NCI-H446 treated with DMSO at 0.1 percent for 48 hours (cell line): ENCODE measurements at places on chromosomes 5 and 9.

DNA sequence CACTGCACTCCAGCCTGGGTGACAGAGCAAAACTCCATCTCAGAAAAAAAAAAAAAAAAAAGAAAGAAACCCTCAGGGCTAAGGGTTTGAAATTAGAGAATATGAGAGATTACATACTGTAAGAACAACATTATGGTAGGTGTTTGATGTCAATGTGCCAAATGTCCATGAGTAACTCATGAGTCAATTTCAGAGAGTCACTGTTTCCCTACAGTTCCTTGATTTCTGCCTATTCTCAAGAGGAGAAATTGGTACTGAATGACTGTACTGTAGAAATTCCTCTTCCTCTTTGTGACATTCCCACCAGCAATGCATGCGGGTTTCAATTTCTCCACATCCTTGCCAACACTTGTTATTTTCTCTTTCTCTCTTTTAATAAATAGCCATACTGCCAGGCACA, 35.2 kb downstream of the MARVELD2 start:
- no peak for DNase-seq

GRCh38 chr9:21519855-21520434, 37.8 kb upstream of the IFNE start:
- no peak for DNase-seq

GRCh38 chr5:137596941-137597340, 97.8 kb upstream of the SPOCK1 start:
- no peak for DNase-seq

- no peak for DNase-seq
Measured at GRCh38 chr9:112332977-112333638, at the start of gene PTBP3. Gene PTBP3, minus strand, starts transcription at chr9:112333619. Its CDS starts 35,754 bp downstream, at chr9:112297865.

- no peak for DNase-seq
Measured at GRCh38 chr5:138554143-138554542, 11.1 kb upstream of the ETF1 start.

- DNase-seq = no peak
Measured at GRCh38 chr5:81214848-81215247, 18.3 kb upstream of the CKMT2 start.

GRCh38 chr5:39648848-39649227, 224.1 kb upstream of the DAB2 start:
- no peak for DNase-seq

DNA sequence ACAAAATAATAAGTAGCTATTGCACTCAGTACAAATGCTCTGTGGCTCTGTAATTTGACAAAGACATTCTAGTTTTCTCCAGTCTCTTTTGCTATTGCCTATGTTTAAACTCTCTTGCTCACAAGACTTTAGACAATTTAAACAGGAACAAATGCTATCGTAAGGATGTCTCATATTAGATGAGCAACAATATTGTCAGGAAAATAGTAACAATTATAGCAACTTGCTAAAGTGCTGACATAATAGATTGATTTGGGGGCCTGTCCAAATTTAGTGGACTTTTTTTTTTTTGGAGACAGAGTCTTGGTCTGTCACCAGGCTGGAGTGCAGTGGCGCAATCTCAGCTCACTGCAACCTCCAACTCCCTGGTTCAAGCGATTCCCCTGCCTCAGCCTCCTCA, 11.8 kb downstream of the KIF2A start:
- DNase-seq = no peak

DNA sequence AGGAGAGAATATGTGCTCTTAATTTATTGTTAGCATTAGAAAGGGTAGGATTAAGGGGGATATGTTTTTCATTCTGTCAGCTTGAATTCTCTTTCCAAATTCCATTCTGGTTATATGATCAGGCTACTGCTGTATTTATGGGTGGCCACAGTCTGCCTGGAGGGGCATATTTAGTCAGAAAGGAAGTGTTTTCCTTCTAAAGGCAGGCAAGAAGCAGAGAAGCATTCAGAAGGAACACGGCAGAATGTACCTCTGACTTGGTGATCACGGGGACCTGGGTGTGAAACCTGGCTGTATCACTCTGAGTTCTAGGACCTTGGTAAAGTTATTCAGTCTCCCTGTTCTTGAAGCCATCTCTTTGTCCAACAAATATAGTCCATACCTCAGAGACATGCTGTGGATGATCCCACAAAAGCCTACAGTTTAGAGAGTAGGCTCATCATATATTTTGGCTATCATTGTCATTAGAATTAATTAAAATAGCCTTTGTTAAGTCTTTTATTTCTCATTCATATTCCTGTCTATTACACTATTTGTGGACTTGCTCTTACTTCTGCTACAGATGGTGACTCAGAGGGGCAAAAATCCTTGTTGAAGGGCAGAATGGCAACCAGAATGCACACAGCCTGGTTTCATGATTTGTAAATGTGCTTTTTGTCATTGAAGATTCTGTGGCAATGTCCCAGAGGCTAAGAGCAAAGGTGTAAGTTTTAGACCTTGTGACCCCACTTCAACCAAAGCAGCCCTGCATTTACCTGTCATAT, 2.7 kb downstream of the TNC start:
- DNase-seq = no peak

GRCh38 chr5:144581044-144581443, 410.4 kb downstream of the KCTD16 start:
- no peak for DNase-seq
